ENCODE measurements at places on chromosomes 6 and 20.
A peak's percentile ranks its signal among the peaks of the same experiment; 100 is the strongest.

DNA sequence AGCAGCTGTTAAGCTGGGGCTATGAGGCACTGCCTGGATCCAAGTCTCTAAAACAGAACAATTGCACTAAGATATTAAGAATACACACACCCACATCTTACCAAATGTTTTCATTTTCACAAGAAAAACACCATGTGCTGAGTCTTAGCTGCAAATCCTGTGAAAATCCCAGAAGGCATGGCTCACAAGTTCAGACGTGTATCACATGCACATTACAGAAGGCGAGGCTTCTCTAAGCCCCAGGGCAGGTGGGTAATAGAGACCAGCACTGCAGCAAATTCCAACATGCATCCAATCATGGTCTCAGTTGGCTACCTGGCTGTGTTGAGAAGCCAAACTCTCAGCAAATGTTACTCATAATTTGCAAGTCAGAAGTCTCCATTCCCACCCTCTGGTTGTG is 16.2 kb upstream of the CST3 start:
- DNase-seq = no peak

- DNase-seq = no peak
Measured at GRCh38 chr6:69894578-69895347, 28.4 kb downstream of the COL19A1 start.

DNA sequence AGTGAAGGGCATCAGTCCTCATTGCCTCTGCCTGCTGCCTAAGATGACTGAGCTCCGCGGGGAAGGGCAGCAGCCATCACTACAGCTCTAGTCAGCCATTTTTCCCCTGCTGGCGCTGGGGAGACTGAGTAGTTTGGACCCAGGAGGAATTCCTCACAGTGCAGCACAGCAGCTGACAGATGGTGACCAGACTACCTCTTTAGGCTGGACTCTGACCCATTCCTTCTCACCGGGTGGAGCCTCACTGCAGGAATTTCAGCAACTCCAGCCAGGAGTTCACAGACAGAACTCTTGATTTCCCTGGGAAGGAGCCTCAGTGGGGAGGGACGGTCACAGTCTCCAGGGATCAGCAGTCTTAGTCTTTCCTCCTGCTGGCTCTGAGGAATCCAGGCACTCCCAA is 492.0 kb upstream of the MMS22L start:
- no peak for DNase-seq

GRCh38 chr6:106347219-106347618 is 13.3 kb upstream of the CRYBG1 start:
- DNase-seq = no peak

- peak; percentile 85 for DNase-seq
Measured at GRCh38 chr6:133241086-133241900, at the start of gene EYA4. TSS of gene EYA4 (plus strand) at chr6:133241357. CDS start at chr6:133274781, 33,424 bp downstream.

DNA sequence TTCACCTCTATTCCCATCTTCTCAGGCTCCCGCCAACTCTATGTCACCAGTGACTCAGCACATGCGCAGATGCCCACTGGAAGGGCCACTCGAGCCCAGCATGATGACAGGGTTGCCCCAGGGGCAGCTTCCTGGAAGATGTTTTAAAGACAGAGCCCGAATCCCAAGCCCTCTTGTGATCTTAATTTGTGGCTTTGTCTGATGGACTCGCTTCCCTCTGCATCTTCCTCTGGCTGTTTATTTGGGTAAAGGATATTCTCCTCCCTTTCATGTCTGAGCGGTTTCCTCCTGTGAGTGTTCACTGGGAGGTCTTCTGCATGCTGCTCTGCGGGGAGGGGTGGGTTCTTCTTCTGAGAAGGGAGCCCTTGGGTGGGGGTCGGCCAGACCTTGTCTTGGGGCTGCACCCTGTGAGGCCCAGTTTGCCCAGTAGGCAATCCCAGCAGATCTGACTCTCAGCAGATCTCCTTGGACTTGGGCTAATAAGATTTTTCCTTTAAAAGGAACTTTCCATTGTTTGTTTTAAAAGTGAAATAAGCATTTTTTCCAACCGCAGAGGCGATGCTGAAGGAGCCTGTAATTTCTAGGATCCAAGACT is 401.0 kb downstream of the CDC5L start:
- no peak for DNase-seq

Measured in psoas muscle (tissue), 8 donors.